Left hindlimb (tissue), 1 donor: ENCODE measurements at places on chromosomes 1 and 21.

DNA sequence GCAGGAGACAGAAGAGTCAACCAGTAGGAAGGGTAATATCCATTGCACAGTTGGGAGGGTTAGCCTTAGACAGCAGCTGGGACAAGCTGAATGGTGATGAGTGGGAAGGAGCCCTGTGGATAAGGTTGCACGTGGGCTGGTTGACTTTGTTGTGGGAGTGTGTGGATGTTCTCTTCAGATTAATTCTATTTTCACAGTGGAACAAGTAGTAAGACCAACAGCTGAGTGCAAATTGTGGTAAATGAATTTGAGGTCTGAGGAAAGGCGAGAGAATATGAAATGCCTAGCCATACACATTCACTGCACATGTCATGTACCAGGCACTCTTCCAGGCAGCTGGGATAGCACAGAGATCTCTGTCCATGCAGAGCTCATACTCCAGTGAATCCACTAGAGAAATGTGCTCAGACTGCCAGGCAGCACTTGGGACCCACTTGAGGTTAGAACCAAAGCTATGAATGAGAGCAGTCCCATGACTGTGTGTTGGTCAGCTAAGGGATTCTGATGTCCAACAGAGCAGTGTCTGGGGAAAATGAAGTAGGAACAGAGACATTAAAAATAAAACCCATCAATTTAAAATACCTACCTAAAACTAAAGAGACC is 25.2 kb upstream of the VTCN1 start:
- DNase-seq = no peak

DNA sequence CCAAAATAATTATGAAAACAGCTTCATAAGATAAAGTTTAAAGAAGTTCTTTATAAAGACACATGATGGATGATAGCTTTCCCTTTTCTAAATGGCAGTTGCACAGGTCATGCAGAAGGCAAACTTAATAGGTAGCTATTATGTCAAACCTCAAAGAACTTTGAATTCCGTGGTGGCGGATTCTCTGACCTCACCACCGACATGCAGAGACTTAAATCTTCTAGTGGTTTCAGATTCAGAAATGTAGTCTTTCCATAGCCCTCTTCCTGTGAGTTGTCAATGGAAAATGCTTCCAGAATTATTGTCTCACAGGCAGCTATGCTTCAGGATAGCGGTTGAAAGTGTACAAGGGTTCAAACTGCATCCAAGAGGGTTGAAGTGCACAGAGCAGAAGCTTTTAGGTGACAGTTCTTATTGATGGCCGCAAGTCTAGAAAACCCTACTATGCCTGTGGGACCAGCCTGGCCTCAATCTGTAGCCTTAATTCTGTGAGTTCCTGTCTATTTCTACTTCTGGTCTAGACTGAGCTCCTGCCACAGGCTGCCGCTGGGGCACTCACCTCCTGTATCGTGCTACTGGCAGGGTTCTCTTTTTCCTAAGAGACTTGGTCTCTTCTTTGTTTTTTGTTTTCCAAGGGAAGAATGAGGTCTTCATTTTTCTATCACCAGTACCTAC is 117.0 kb upstream of the ERRFI1 start:
- DNase-seq = peak; percentile 62

DNA sequence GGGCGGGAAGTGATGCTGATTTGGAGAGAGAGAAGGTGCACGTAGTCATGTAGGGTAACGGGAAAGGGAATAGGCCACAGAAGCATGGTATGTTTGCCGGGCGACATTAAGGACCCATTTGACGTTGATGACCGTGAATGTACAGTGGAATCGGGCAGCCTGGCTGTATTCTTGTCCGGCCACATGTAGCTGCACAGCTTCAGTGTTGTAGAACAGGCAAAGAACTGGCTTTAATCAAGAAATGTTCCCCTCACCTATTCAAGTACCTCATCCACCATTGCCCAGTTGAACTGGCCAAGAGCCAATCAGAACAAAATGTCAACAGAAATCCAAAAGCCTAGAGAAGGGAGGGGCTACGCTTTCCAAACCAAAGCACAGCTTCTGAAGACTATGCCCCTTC is 104.8 kb downstream of the DHRS3 start:
- no peak for DNase-seq

DNA sequence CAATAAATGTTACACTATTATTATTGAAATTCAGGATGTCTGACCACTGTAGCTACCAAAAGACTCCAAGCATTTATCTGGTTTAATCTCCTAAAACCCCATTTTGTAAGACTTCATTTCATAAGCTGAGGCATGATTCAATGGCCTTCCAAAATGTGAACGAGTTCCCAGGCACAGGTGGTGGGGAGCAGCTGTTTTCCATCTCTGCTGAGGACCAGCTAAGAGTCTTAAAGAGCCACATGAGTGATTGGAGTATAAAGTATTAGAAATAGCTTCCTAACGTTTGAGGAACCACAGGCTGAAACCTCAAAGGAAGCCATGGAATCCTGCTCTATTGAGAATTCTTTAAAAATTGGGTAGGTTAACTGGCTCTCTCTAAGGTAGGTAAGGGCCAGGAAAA is 44.9 kb downstream of the SEC16B start:
- DNase-seq = no peak

DNA sequence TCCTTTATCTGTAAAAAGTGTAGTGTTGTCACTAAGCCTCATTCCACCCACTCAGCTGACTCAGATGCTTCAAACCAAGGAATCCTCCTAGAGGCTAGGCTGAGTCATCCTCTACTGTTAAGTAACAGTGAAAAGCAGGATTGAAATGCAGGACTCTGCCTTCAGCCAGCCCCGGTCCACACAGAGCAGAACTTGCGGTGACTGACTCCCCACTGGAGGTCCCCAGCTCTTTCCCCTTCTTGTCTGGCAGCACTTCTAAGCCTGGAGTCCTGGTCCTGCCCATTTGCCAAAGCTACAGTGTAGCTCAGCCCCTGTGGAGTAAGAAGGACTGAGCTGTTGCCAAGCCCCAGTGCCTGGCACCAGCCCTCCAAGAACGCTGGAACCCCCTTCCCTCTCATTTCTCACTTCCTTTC is 1.7 kb downstream of the RAB7B start:
- no peak for DNase-seq

- DNase-seq = no peak
Observed at GRCh38 chr1:174666248-174666647, 218.5 kb downstream of the GPR52 start.

DNA sequence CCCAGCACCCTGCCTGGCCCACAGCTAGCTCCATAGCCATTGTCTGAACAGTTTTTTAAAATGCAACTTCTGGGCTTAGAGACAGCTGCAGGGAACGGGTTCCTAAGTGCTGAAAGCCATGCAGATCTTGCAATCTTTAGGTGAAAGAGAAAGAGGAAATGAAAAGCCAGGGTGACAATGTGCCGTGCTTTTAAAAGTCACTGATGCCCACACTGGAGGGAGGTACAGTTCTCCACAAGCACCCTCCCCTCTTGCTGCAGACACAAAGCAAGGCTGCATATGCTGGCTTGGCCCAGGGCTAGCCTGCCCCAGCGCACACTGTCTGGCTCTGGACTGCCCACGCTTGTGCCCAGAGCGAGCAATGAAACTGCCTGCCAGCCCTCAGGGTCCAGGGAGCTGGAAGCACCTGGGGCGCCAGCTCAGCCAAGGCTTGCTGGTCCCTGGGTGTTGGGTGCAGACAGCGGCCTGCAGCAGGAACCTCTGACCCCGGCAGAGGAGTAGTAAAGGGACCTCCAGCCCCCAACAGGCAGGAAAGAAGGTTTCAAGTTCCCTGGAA is 70.4 kb downstream of the AJAP1 start:
- no peak for DNase-seq

DNA sequence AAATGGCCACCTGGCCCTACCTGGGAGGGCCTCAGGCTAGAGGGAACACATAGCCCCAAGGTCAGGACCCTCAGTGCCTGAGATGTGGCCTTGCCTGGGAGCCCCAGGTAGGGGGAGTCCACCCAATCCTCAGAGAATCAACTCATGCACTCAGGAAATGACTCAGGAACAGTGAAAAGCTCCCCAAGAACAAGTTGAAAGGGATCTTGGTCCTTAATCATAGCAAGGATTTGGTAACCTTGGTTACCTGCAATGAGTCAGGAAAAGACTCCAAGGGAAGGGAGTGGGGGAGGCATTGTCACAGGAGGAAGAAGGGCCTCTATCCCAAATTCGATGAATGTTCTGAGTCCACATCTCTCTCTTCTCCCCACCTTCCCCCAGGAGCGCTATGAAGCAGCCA is 17.0 kb downstream of the MAP7D1 start:
- DNase-seq = no peak

DNA sequence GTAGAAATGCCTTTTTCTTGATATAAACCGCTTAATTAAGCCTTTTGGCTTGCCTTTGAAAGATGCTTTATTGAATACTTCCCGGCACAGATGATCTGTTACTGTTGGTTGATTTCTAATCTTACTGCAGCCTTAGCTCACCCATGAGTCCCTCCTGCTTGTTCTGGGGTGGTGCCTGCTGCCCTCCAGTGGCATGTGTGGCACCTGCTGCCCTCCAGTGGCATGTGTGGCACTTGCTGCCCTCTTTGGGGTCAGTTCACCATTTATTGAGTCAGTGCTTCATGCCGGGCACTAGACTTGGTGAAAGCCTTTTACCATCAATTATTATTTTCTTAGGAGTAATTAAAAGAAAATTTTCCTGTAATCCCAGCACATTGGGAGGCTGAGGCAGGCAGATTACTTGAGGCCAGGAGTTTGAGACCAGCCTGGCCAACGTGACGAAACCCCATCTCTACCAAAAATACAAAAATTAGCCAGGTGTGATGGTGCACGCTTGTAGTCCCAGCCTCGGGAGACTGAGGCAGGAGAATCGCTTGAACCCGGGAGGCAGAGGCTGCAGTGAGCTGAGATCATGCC is 54.3 kb downstream of the ADARB1 start:
- peak; percentile 79 for DNase-seq

GRCh38 chr1:145953861-145954260 is 4.0 kb downstream of the LIX1L start:
- DNase-seq = no peak

GRCh38 chr1:1371364-1371745 is 3.7 kb downstream of the AURKAIP1 start:
- peak; percentile 75 for DNase-seq

GRCh38 chr1:97145321-97145956 is 423.9 kb downstream of the PTBP2 start:
- DNase-seq = no peak

DNA sequence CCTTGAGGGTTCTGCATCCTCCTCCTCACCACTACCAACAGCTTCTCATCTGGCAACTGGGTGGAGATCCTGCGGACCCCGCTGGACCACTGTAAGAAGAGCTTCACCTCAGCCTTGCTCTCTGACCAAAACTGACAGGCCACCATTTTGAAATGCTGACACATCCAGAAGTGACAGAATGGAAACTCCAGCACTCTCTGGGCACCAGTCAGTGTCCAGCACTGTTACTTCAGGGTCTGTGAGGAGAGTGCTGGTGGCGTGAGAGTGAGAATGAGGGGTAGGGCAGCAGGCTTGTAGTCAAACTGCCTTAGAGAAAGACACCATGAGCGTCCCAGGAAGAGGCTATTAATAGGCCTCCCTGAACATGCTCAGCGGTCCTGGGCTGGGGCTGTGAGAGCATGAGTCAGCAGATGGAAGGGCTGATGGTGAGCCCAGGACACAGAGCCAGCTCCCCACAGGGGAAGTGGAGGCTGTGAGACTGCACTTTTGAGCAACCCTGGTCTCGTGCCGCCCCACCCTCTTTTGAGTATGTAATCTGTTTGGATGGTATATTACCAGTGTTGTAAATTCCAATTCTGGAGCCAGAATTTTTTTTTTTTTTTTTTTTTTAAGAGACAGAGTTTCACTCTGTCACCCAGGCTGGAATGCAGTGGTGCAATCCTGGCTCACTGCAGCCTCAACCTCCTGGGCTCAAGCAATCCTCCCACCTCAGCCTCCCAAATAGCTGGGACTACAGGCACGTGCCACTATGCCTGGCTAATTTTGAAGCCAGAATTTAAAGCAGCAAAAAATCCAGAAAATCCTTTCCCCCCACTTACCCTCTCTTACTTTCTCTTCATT is 34.4 kb upstream of the SLC30A1 start:
- DNase-seq = peak; percentile 52

GRCh38 chr21:29144736-29145353 is 14.4 kb downstream of the MAP3K7CL start:
- no peak for DNase-seq

DNA sequence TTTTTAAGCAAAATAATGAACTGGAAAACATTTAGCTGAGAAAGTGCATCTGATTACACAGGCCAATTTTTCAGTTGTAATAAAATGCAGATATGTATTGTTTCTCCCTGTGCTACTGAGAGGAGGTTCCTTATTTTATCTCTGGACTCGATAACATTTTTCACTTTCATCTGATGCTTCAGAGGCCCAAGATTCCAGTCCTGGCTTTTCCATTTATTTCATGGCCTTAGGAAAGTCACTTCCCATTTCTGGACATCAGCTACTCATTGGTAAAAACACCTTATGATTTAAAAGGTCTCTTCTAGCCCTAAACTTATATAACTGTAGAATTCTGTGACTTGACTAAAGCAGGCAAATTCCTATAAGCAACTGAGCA is 203.5 kb downstream of the HHAT start:
- DNase-seq = no peak

- DNase-seq = no peak
Observed at GRCh38 chr1:167453123-167453522, 65.2 kb downstream of the CD247 start.

GRCh38 chr1:20834780-20835179 is 47.7 kb upstream of the HP1BP3 start:
- no peak for DNase-seq

- no peak for DNase-seq
Observed at GRCh38 chr1:67836769-67837168, 3.5 kb upstream of the GNG12 start.

- DNase-seq = no peak
Observed at GRCh38 chr1:17729909-17730308, 25.2 kb upstream of the ACTL8 start.

DNA sequence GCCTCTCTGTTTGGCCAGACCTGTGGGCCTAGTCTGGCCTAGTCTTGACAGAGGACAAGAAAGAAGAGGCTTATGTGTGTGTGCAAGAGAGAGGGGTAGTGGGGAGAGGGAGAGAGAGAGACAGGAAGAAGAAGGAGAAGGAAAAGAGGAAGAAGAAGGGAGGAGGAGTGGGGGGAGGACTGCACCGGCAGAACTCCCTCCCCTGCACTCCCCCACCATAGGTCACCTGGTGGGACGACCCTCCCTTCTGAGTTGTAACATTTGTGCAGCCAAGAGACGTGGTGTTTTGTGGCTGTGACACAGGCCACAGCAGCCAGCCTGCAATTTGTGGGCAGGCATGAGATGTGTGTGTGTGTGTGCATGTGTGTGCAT is 4.3 kb downstream of the INAVA start:
- no peak for DNase-seq
